ENCODE measurements at places on chromosomes 4 and X.

GRCh38 chrX:17024886-17025285, 78.4 kb downstream of the REPS2 start:
- DNase-seq: no peak

- DNase-seq: no peak
Measured at GRCh38 chrX:34654696-34655490, 2.2 kb downstream of the TMEM47 start.

- DNase-seq: no peak
Measured at GRCh38 chrX:15215366-15215765, 54.5 kb downstream of the ASB9 start.

DNA sequence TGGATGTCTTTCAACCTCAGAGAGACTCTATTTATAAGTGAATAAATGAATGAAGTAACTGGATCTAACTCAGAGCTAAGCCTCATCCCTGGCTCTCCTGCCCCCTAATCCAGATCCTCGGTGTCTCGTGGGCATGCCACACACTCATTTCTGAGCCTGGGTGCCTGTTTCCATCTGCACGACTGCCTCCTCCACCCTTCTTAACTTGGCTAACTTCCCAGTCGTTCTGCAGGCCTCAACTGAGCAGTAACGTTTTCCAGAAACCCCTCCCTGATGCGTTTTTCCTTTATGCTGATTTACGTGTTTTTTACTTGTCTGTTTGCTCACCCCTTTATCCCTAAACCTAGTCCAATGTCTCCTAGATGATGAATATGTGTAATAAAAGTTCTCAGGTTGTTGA, 186.9 kb upstream of the HS3ST1 start:
- DNase-seq: no peak

GRCh38 chr4:1248245-1249147, at the start of gene CTBP1:
TSS of gene CTBP1 (minus strand) at chr4:1249130. CDS start at chr4:1241331, 7,799 bp downstream.
- no peak for DNase-seq

GRCh38 chrX:55340896-55341433, 76.2 kb upstream of the PAGE3 start:
- no peak for DNase-seq

DNA sequence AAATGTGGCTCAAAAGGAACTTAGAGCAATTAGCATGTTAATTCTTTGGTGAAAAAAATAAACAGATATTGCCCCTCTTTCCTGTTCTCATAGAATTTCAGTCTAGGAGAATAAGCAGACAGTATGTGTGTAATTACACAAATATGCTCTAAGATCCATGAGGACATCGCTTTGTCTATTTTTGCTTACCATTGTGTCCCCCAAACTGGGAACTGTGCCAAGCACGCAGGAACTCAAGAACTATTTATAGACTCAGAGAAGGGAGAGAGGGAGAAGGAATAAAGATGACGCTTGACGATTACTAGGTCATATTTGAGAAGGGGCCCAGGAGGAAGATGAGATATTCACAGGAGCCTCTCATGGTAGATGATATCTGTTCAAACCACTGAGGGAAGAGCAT, 692.6 kb downstream of the RAB28 start:
- DNase-seq: peak; percentile 29

- DNase-seq: no peak
Measured at GRCh38 chrX:134025986-134026545, 40.7 kb upstream of the GPC3 start.

- DNase-seq: no peak
Measured at GRCh38 chrX:118736394-118737010, 9.1 kb downstream of the IL13RA1 start.

DNA sequence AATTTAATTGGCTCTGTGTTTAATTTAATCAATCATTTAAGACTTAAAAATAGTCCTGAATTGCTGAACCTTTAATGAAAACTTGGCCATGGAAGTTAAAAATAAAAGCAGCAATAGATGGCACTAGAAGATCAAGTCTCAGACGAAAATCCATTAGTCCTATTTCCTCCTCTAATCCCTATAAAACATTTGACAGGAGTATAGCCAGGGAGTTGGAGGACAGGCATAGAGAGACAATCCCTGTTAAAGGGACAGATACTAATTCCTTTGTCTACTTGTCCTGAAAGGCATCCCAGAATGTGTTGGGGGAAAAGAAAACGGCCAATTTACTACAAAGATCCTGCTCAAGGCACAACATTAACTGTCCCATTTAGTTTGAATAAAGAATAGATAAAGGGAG, 276.3 kb upstream of the TACR3 start:
- DNase-seq: peak; percentile 0

- no peak for DNase-seq
Measured at GRCh38 chr4:99784842-99785241, 31.8 kb upstream of the DAPP1 start.

DNA sequence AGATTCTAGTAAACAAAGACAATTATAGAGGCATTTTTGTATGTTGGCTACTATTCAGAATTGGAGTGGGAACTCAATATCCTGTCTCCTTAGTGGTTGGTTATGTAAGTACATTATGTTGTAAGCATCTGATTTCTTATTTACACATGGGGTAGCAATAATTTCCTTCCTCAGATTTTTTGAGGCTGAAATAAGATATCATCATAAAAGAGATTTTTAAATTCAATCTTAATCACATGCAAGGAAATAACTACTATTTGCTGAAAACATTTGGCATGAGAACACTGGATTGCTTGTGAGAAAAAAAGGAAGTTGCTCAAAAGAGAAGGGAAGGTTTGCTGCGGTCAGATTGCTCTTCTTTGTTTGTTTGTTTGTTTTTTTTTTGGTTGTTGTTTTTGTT, 437.7 kb upstream of the HS3ST1 start:
- DNase-seq: no peak

- no peak for DNase-seq
Measured at GRCh38 chr4:126937846-126938422, 694.8 kb upstream of the INTU start.

DNA sequence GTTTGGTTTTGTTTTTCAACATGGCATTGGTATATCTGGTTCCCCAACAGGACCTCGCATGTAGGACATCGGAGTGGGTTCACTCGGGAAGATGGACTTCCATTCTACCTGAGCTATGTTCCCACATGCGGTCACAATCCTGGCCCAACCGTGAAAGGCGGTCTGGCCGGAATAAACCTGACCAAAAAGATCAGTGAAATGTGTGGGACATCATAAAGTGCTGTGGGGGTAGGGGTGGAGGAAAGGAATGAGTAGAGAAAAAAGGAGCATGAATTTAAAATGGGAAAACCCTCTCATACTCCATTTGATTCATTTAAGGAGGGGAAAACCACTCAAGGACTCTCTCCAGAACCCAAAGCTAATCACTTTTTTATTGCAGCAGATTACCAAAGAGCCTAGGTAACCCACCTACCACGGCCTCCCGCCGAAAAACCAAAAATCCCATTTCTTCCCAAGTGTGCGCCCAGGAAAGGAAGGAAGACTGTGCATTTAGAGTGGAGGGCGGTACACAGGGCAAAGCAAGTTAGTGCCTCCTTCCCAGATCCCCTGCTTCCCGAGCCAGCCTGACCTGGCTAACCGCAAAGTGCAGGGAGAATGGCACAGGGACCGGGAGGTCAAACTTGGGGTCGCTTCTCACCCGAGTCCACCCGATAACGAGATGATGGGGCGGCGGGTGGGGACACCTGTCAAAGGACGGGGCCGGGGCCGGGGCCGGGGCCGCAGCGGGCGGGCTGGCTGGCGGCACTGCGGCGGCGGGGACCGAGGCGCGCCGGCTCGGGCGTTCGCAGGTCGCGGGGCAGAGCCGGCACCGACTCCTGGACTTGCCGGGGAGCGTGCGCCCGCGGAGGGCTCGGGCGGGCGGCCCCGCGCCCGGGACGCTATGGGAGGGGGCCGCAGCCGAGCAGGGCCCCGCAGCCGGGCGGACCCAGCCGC, 669 bp downstream of the TMEM150C start:
- no peak for DNase-seq

DNA sequence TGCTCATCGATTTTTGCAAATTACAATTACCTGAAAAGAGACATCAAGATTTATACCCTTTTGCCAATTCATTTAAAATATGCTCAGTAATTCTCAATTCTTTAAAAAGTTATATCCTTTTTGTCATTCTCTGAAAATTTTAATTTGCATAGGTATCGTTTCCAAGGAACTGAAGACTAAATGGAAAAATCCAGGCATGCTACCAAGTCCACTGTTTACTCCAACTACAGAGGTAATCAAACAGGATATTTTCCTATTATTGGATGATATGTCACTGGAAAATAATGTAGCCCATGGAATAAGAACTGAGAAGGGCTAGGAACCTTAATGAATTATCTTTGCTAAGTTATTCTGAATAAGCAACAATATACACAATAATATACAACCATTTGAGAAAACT, 132.7 kb downstream of the THOC2 start:
- DNase-seq: no peak

GRCh38 chr4:156169011-156169410, 215.3 kb upstream of the CTSO start:
- DNase-seq: peak; percentile 29

- no peak for DNase-seq
Measured at GRCh38 chr4:128225148-128225547, 62.5 kb downstream of the PGRMC2 start.

DNA sequence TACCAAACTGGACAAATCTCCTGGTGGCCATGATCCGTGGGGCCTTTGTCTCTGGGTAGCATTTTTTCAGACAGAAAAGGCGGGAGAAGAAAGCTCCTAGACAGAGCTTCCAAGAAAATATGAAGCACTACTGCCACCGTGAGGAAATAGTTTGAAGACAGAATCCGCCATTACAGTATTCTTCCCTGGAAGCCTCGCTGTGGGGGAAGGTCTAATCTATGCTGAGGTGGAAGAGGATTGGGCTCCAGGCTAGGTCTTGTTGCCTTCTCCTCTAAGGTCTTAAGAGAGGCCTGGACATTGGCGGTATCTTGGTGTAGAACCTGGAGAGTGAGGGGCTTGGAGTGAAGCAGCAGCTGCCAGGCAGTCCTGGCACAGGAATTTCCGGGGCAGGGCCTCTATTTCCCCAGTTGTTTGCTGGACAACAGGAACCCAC, 218.9 kb downstream of the OR13H1 start:
- DNase-seq: no peak

GRCh38 chrX:74179499-74179898, 124.5 kb upstream of the ZCCHC13 start:
- DNase-seq: no peak

DNA sequence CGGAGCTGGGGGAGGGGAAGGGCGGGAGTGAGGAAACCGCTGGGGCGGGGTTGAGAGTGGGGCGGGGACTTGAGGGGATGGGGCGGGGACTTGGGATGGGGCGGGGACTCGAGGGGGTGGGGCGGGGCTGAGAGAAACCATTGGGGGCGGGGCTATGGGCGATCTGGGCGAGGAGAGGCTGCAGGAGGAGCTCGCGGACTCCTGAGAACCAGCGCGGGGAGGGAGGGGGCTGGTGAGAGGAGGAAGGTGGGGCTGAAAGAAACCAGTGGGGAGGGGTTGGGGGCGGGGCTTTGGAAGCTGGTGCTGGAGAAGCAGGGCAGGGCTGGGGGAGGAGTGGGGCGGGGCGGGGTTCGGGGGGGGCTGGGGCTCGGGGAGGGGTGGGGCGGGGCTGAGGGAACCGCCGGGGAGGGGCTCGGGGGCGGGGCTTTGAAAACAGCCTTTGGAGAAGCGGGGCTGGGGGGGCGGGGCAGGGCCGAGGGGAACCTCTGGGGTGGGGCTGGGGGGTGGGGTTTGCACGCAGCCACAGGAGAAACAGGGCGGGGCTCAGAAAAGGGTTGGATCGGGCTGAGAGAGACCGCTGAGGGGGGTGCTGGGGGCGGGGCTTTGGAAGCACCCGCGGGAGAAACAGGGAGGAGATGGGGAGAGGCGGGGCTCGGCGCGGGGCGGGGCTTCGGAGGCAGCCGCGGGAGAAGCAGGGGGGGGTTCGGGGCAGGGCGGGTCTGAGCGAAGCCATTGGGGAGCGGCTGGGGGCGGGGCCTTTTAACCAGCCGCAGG, 777 bp upstream of the EOLA2 start:
- DNase-seq: peak; percentile 21

GRCh38 chr4:6196871-6197270, 3.5 kb downstream of the JAKMIP1 start:
- no peak for DNase-seq

DNA sequence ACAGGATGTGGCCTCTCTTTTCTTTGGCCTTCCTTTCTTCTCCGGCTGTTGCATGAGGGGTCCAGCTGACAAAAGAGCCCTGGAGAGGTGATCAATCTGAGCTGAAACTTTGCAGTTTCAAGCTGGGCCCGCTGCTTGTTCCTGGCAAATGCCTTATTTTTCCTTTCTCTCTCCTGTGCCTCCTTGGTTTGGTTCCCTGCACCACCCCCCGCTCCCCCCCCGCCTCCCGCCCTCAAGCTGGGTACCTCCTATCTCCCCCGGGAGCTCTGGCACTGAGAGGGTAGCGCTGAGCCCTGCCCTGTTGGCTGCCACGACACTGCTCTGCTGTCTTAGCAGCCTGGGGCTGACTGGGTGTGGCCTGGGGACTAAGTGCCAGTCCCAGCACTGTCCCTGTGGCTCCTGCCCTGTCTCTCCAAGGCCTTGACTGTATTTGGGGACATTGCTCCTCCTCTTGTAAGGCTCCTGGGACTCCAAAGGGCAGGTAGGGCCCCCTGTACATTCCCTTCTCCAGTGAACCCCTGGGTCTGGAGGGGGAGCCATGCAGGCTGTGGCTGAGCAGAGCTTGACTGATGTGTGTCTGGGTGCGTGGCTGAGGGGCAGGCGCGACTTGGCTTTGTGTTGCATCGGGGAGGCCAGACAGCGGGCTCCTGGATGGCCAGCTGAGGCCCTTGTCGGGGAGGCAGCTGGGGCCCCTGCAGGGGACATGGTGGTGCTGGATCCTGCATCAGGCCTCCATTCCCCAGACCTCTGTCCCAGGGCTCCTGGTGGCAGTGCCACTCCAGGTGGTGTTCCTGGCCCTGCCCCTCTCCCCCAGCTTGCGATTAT, 1.1 kb downstream of the PLXNA3 start:
- DNase-seq: no peak

- no peak for DNase-seq
Measured at GRCh38 chr4:173214661-173215060, 46.0 kb downstream of the GALNT7 start.

DNA sequence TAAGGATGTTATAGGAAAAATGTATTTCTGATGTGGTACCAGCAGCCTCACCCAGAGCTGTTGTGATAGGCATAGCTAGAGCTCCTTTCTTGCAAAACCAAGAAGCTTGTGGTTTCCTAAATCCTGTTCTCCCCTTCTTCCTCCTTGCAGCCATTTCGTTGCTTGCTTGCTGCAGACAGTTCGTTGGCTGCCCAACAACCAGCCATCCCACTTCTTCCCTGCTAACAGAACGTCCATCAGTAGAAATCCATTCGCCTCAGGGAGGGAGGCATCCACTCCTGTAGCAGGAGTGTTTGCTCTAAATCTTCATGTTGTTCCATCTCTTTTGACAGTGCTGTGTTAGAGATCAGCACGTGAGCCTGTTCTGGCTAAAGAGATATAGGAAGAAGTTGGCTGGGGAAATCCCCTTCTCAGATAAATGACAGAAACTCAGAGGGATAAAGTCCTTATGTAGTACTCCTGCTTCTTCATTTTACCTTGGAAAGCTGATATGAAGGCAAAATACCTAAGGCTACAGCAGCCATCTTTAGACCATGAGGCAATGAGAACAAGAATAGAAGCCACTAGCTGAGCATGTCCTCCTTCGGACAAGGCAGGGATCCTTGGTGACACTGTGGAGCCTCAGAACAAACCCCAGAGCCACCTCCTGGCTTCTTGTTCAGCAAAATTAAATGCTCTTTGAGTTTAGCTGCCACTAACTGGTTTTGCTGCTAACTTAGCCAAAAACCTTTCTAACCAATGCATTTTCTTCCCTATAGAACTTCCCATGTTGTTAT, 68.4 kb upstream of the RELL1 start:
- DNase-seq: no peak

All from SHP77 treated with DMSO at 0.1 percent for 48 hours (cell line).